ENCODE measurements at places on chromosomes 2 and 18.

- peak; percentile 50 for DNase-seq
Observed at GRCh38 chr2:221529943-221530652, 42.0 kb downstream of the EPHA4 start.

GRCh38 chr2:80893711-80894110, 589.2 kb upstream of the LRRTM1 start:
- no peak for DNase-seq

DNA sequence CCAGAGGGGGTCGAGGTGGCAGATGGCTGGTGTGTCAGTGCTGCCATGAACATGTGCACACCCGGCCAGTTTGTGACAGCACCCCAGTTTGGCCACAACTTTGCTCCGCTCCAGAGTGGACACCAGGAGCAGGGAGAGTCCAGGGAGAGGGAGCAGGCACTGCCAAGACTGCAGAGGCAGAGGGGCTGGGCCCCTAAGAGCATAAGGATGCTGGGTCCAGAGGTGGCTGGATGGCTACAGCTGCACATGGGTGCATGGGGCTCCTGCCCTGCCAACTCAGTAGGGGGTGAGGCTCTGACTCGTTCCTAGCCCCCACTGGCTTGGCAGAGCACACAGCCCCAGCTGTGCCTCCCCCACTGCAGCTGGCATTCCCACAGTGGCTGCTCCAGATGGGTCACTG, 999.2 kb upstream of the CRIM1 start:
- DNase-seq = no peak

DNA sequence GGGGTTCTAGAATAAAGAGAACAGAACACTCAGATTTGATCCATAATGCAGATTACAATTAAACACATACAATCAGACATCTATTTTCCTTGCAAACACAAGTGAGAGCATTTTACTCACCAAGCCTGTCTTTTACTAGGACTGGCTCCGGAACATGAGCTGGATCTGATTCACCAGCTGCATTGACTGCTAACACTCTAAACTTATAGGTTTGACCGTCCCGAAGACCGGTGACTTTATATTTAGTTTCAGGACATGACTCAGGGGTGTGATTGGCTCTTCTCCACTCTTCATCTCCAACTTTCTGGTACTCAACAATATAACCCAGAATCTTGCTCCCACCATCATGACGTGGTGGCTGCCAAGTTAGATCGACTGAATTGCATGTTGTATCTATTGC, 112.4 kb downstream of the PLEKHA3 start:
- DNase-seq = no peak

DNA sequence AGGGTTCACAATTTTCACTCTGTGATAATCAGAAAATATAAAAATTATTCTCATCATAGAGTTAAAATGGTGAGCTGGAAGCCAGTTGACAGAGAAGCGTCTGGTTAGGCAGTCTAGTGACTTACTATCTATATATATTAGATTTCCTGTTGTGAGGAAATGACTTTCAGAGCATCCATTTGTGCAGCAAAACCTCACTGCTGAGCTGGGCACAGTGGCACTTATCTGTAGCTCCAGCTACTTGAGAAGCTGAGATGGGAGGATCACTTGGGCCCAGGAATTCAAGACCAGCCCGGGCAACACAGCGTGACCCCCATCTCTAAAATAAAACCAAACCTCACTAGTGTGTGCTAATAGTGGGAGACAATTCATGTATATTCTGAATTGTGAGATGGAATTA, 7.2 kb upstream of the KIAA2012 start:
- no peak for DNase-seq

DNA sequence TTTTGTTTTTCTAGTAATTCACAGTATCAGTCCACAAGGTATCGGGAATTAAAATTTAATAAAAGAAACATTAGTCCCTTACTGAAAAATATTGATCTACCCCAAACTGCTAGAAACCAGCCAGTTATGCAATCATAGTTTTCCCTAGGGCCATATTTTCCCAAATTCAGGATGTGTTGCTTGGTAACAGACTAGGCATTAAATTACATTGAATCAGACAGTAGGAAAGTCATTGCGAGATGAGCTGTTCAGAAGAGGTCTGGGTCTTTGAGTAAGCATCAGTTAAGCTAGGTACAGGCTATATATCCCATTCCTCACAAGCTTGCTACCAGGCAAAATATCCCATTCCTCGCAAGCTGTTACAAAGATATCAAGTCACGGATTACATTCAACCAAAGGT, 123.0 kb upstream of the CCDC150 start:
- DNase-seq = no peak

DNA sequence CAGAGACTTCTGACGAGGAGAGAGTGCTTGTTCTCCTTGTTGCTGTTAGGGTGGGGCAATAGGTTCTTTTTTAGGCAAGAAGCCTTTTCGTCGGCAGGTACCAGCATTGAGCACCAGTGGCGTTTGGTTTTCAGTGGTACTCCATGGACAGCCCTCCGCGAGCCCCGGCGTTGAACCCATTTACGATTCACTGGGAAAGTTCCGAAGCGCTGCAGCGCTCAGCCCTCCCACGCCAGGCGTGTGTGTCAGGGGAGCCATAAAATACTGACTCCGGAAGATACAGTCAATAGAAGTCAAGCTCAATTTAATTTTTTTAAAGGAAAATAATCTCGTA, 494 bp upstream of the ROCK1 start:
- no peak for DNase-seq

- DNase-seq = no peak
Observed at GRCh38 chr2:43265421-43265820, 39.0 kb upstream of the ZFP36L2 start.

DNA sequence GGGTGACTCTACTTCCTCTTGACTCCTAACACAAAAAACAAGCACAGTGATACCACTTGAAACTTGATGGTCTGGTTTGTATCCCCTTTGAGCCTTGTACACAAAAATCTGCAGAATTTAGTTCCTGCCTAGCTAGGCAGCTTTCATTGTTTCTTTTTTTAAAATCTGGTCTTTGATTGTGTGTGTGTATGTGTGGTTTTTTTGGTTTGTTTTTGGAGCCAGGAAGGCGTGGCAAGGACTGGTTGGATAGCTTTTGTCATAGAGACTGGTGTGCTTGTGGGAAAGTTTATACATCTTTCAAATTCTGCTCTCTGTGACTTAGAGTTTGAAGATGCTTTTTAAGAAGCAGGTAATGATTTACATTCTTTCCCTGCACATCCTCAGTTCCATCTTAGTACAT, 127.4 kb downstream of the TANC1 start:
- no peak for DNase-seq

- DNase-seq = no peak
Observed at GRCh38 chr2:69086466-69086865, 73.5 kb downstream of the ANTXR1 start.

DNA sequence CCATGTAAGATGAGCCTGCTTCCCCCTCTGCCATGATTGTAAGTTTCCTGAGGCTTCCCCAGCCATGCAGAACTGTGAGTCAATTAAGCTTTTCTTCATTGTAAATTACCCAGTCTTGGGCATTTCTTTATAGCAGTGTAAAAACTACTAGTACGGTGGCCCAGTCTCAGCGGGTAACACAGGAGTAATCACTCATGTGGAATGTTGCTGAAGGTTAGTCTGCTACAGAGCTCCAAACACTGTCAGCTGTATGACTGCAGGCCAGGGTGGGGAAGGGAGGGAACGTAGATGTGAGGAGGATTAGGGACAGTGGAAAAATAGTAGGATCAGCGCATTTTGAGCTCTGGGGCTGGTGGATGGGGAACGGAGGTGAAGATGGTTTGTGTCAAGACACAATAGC, 711.2 kb upstream of the SOX11 start:
- no peak for DNase-seq

DNA sequence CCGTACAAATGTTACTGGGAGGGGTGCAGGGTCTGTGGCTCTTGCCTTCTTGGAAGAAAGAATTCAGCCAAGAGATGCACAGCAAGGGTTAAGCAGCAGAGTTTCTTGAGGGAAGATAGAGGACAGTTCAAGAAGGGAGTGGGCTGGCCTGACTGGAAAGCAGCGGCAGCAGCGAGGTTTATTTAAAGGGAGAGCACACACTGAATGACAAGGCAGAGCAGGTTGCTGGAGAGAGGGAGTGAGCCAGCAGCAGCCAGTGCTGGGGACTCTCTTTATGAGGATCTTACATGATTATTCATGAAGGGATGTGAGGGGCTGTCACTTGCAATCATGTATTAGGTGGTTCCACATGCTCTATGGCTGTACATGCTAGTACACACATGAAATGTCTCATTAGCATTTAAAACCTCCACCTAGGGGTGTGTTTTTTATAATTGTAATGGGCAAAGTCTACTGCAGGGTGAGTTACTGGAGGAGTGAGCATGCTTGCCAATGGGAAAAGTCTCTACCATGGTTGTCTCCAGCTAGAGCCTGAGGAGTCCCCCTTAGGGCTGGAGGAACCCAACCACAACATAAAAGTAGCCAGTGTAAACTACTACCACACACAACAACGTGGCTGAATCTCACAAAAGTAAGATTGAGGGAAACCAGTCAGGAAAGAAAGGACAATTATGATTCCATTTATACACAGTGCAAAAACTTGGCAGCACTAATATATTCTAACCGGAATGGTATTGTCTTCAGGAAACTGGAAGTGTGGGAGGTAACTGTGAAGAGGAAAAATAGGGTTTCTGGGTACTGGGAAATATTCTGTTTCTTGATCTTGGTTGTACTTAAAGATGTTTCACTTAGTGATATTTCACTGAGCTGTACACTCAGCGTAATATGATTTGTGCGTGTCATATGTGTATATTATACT, 87.6 kb upstream of the FAM110C start:
- no peak for DNase-seq

GRCh38 chr2:29829841-29830240, 91.5 kb downstream of the ALK start:
- no peak for DNase-seq

DNA sequence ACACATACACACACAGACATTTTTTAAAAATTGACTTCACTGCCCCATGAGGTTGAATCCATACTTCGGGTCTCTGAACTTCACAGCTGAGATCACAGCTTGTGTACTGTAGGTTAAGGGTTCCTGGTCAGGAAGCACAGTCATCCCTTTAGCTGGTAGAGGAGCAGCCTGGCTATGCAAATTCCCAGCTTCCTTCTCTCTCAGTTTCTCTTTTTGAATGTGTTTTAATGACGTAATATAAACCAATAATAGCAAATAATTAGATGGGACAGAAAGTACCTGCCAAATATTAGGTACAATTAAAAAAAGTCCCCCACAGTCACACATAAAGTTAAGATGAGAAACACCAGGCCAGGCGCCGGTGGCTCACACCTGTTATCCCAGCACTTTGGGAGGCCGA, 178.7 kb downstream of the ZNF385B start:
- DNase-seq = no peak

GRCh38 chr2:28587526-28588291, 91.8 kb downstream of the PLB1 start:
- no peak for DNase-seq

- peak; percentile 50 for DNase-seq
Observed at GRCh38 chr2:224909885-224910573, 132.2 kb downstream of the DOCK10 start.

DNA sequence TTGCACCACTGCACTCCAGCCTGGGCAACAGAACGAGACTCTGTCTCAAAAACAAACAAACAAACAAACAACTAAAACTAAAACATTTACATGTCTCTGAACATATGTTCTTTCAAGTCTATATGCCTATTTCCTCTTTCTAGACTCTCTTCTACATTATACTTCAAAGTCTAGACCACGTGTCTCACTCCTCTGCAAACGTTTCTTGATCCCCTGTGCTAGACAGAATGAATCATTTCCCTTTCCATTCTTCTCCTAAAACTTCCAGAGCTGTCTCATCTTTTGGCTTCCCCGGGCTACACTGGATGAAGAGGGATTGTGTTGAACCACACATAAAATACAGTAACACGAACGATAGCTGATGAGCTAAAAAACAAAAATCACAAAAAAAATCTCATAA, 67.1 kb downstream of the BAZ2B start:
- no peak for DNase-seq

DNA sequence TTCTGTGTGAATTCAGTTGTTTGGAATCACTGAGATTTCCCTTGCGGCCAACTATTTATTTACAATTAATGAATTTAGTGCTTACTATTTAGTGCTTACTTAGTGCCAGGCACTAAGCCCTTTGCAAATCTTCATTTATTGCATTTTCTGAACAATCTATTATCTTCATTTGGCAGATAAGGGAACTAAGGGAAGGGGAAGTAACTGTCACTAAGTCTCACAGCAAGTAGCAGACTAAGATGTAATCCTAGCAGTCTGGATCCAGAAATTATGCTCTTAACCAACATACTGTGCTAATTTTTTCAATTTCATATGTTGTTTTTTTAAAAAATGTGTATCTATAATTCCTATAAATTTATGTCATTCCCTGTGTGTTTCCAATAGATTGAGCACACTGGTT, 214.4 kb upstream of the EPC2 start:
- no peak for DNase-seq

DNA sequence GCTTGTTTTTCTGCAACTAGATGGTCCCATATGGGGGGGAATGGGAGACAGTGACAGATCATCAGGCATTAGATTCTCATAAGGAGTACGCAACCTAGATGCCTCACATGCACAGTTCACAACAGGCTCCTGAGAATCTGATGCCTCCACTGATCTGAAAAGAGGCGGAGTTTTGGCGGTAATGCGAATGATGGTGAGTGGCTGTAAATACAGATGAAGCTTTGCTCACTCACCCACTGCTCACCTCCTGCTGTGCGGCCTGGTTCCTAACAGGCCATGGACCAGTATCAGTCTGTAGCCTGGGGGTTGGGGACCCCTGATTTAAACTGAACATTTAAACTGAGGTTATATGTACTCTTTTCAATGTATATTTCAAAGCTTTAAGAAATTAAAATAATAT, 40.7 kb downstream of the SOS1 start:
- DNase-seq = no peak

DNA sequence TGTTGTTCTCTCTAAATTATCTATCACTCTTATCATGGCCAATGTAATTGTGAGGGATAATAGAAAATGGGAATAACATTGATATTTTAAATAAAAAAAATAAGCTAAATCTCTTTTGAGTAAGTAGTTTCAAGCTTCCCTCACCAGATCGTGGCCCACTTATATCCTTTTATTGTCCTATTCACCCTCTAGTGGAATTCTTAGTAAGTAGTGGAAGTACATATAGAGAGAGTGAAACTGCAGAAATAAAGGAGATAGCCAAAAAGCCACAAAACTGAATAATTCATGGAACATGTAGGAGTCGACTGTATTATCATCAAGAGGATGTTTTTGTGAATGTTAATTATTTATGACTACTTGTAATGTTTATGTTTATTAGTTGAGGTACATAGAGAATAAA, 66.1 kb upstream of the DTNA start:
- DNase-seq = no peak

- no peak for DNase-seq
Observed at GRCh38 chr18:67358947-67359346, 157.6 kb downstream of the DSEL start.

DNA sequence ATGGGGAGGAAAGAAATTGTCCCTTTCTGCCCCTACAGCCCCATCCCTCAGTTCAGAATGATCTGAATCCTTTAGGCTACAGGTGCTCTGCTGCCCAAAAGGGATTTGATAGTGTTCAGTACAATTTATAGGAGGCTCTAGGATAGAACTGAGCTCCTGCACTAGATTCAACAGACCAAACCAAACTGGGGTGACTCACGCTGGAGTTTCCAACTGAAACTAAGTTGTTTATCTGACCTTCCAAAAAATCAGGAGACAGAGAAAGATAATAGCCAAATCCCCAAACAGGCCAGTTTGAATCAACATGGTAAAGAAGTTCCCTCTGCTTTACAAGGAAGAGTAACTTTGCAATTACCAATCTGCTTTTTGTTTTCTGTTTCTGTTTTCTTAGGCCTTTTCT, 72.7 kb upstream of the MBOAT2 start:
- DNase-seq = no peak

GRCh38 chr2:157911750-157912149, 35.6 kb upstream of the ACVR1 start:
- DNase-seq = no peak

- DNase-seq = no peak
Observed at GRCh38 chr18:67776929-67777328, 260.4 kb upstream of the DSEL start.

All from CD8-positive, alpha-beta T cell (primary cell).